ENCODE measurements at places on chromosomes 4 and X. TPM values are rescaled to one million over a fixed set of nuclear protein-coding genes. Genes with fewer than 3 reads are reported as not detected.

- ATAC-seq: no peak
These were observed 305.7 kb upstream of the SLIT2 start for GRCh38 chr4:19945979-19946380.

DNA sequence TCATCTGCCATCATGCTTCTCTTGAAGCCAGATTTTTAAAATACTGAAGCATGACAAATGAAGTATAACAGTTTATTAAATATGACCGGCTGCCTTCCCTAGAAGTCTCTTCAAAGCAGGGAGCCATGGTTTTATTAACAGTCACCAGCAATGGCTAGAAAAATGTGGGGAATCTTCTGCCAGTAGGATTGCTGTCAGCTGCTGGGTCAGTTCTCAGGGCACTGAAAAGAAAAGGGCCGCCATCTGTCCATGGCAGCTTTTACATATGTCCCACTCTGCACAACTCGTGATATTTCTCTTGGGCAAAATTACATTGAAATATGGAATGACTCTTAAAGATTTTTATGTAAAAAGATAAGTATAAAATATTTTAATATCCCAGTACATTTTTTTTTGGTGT is 2.8 kb downstream of the CCNG2 start:
- ATAC-seq: no peak

- no peak for ATAC-seq
These were observed 3.6 kb downstream of the TSPYL2 start for GRCh38 chrX:53085661-53086229.

DNA sequence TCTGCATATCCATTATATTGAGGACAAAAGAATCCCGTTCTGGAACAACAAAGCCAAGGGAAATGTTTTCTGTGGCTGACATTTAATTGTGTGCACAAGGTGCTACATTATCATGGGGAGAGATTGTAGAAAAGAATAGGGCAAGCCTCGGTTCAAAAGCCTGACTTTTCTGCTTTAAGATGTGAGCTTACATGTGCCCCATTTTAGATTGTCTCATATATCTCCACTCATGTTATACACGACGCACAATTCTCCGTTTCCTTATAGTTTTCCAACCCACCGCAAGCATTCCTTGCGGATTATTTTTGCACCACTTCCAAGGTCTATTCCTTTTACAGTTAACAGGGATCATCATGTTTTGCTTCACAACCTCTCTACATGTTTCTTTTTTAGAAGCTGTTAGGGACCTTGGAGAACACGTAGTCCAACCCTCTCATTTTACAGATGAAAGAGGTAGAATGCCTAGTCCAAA is 99.6 kb upstream of the MAML3 start:
- no peak for ATAC-seq

- peak; percentile 88 for ATAC-seq
These were observed at the start of gene SH3TC1 for GRCh38 chr4:8198906-8199593. TSS of gene SH3TC1 (plus strand) at chr4:8199290. CDS start at chr4:8205195, 5,905 bp downstream.

- ATAC-seq: no peak
These were observed 134.3 kb downstream of the AMELX start for GRCh38 chrX:11427453-11428071.

DNA sequence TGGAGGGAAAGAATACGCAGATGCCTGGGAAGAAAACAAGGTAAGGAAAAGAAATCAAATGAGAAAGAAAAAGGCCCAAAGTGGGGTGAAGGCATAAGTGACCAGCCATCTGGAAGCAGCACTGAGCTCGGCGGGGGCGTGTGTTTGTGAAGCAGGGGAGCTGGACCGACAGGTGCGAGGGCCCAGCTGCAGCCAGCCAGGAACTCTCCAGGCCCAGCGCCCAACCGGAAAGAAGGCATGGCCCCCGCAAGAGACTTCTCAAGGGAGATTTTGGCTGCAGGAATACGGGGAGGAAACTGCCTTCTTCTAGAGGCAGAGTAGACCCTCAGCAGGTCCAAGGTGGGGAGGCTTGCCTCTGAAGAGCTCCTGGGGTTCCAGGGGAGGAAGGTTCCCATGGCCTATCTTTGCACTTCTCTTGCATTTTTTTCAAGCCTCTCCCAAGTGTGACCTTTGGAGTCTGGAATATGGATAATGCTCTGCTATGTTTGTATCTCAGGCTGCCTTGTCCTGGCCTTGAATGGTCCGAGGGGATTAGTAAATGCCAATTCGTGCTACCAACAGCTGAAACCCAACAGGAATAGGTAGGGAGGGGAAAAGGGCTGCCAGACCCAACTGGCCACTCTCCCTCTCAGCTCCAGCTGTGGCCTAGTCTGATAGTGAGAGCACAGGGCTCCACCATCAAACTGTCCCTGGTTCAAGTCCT is 10.8 kb upstream of the CITED1 start:
- ATAC-seq: no peak

- ATAC-seq: no peak
These were observed 69.3 kb upstream of the STIM2 start for GRCh38 chr4:26791346-26791745.

DNA sequence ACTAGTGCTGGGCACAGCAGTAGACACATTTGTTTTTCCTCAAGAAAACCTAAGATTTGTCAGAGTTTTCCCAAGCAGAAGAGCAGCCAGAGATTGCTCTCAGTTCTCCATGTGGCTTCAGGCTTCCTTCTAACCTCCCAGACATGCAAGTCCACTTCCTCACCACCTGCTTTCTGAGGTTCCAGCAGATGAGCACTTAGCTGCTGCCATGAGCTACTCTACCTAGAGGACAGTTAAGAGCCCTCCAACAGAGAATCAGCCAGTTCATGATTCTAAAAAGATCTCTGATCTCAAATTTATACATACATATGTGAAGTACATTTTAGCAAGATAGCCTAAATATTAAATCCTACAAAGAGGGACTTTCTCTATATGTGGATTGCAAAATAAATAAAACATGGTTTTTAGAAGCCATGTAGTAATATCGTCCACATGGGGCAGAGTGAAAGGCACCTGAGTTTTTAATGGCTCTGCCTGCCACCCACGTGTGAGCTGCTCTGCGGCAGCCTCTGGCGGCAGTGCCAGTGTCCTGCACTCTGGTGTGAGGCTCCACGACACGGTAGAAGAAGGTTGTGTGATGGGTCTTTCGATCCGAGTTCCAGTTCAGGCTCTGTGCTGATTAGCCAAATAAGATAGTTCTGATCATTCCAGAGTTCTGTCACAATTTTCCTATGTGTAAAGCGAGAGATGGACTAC is 10.3 kb downstream of the CYP4V2 start:
- peak; percentile 92 for ATAC-seq

GRCh38 chrX:41481264-41482109 is 34.3 kb downstream of the NYX start:
- no peak for ATAC-seq

DNA sequence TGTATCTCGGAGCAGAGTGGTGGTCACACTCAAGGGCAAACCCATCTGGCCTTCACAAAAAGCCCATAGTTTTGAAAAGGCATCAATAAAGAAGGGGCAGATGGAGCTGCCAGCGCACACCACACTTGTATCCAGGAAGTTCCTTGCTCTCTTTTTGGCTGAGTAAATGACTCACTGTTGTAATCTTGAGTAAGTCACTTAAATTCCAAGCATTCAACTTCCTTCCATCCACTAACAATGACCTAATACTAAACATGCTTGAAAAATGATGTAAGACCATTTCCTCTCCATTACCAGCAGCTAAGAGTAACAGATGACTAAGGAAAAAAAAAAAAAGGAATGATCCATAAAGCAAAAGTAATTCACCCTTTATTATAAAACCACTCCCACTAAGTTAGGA is 32.4 kb upstream of the MYOZ2 start:
- no peak for ATAC-seq

GRCh38 chrX:108122748-108123147 is 31.2 kb downstream of the ATG4A start:
- no peak for ATAC-seq

DNA sequence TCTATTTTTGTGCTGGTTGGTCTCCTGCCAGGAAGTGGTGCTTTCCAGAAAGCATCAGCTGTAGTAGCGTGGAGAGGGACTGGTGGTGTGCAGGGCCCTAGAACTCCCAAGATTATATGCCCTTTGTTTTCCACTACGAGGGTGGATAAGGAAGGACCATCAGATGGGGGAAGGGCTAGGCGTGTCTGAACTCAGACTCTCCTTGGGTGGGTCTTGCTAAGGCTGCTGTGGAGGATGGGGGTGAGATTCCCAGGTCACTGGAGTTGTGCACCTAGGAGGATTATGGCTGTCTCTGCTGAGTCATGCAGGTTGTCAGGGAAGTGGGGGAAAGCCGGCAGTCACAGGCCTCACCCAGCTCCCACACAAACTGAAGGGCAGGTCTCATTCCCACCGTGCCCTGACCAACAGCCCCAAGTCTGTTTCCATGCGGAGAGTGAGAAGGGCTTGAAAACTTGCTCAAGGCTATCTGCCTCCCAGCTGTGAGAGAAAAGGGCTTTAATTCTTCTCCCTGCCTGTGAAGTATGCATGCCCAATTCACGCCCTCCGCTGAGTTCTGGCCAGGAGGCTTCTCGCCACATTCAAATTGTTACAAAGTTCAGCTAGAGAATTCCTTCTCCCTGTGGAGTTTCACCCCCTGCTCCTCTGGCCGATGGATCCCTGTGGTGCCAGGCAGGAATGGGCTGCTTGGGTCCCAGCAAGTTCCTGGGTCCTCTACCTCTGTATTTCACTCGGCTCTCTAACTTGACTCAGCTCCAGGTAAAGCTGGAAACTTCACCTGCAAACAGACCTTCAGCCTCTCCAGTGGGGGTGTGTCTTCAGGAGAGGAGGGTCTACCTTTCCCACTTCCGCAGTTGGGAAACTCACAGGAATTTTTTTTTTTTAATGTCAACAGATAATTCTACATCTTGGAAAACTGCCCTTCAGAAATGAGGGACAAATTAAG is 7.7 kb upstream of the CSTF2 start:
- ATAC-seq: no peak

DNA sequence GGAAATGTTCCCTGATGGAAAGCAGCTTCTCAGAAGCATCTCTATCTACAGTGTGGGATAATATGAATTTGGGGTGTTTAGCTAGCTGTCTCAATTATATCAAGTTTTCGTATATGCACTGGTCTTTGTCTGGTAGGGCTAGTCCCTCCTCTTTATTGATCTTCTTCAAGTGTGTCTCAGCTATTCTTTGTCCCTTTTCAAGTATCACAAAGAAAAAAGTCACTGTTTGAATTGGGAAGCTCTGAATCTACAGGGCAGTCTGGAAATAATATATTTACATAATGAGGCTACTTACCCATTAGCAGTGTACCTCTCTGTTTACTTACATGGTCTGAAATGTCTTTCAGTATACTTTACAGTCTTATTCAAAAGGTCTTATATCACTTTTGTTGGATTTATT is 526.0 kb downstream of the IL1RAPL1 start:
- ATAC-seq: no peak

DNA sequence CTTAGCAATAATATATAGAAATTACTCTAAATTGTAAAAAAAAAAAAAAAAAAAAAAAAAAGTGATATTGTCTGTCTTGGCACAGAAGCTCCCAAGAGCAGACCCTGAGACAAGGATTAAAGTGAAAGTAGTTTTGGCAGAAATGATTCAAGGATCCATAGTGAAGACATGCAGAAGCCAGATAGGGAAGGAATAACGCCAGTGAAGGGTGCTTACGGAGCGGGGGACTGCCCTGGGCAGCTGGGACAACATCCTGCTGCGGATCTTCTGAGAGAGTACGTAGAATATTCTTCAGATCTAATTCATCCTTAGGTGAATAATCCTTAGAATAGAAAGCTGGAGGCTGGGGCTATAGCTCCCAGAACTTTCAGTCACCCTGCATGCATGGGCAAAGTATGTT is 39.8 kb downstream of the ARHGAP24 start:
- no peak for ATAC-seq

The HERC3 gene
- 159 TPM for total RNA-seq

The PTTG2 gene
- total RNA-seq: 0.39 TPM

The MAGEA10 gene
- total RNA-seq: not detected

The TXLNG gene
- 15.7 TPM for total RNA-seq

The PCDH19 gene
- total RNA-seq: not detected

The STATH gene
- total RNA-seq: not detected

The UGT2B17 gene
- total RNA-seq: not detected

The SPACA5 gene
- total RNA-seq: not detected

The VBP1 gene
- total RNA-seq: 95.6 TPM
